ENCODE measurements at places on chromosomes 13 and 19.

GRCh38 chr13:46006688-46007452, 45.7 kb downstream of the ZC3H13 start:
- DNase-seq, result no peak

DNA sequence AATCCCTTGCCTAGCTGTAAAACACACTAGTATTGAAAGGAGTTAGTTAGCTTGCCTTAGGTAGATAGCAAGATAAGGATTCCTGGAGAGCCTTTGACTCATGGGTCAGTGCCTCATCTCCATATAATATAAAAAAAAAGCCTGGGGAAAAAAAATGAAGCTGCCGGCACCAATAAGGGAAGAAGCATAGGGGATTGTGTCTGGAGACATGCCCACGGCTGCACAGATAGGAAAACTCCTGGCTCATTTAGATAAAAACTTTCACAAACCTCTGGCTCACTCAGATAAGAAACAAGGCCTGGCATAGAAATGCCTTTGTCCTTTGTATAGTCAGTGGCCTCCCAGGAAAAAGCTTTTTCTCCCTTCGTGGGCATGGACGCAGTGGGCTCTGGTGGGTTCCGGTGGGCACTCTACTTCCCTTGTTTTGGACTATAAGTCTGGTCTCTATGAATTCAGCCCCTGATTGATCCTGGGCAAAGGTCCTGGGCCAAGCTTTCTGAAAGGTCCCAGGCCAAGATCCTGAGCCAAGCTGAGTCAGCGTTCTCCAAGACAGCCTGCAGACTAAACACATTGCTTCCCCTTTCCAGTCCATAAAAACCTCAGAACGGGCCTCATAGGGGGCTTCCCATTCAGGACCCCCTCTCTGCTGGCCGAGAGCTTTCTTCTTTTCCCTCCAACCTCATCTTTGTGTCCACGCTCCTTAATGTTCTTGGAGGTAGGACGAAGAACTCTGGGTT, 4.9 kb upstream of the OR7A17 start:
- no peak for DNase-seq

DNA sequence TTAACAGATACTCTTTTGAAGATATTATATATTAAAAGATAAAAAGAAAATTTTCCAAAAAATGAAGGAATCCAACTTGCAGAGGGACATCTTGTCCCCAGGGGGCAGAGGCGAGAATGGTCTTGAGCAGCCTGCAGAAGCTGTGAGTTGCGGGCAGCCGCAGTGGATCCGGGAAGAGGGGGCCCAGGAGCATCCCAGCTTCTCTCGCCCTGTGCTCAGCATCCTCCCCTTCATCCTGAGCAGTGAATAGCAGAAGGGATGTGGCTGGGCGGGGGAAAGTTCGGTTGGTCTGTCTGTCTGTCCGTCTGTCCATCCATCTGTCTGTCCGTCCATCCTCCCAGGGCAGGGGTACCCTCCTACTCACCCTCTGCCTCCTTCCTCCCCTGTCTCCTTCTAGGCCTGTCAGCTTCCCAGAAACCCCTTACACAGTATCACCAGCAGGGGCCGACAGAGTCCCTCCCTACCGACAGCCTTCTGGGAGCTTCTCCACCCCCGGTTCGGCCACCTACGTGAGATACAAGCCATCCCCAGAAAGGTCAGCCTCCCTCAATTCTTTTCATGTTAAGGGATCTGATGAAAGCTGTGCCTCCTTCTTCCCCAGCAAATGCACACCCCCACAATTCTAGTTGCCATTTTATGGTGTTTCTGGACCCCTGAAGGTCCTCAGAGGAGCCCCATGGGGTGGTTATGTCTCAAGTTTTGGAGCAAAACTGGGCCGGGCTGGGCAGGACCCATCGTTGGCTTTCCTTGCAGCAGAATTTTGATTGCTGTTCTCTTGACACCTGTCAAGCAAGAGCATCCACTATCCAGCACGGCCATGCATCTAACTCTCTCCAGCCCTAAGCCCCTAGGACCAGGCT, 81.6 kb downstream of the DPF1 start:
- DNase-seq, result peak; percentile 54

DNA sequence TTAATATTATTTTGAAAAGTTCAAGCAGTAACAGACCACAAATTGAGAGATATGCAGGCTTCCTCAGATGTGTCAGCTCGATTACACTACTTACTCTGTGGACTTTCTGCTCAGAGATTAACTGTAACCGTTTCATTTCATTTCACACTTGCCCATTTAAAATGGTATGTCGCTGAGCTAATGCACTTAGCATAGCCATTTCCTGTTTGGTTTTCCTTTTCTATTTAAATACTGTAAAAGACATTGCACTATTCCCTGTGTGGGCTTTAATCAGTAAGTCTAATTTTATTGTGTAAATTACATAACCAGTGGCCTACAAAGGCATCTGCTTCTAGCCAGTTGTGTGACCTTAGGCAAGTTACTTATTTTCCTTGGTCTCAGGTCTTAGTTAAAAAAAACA, 237.6 kb downstream of the LACC1 start:
- DNase-seq, result no peak

DNA sequence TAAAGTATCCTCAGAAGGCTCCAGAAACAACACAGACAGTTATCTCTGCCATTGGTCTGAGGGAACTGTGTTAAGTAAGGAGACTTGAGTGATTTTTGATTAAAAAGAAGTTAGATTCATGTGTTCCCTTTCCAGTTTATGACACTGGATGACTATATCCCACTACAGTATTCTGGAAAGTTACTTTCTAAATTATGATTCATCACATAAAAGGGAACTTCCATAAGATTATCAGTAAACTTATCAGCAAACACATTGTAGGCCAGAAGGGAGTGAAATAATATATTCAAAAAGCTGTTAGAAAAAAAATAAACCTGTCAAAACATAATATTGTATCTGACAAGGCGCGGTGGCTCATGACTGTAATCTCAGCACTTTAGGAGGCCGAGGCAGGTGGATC, 700.0 kb downstream of the SLITRK6 start:
- DNase-seq, result no peak

DNA sequence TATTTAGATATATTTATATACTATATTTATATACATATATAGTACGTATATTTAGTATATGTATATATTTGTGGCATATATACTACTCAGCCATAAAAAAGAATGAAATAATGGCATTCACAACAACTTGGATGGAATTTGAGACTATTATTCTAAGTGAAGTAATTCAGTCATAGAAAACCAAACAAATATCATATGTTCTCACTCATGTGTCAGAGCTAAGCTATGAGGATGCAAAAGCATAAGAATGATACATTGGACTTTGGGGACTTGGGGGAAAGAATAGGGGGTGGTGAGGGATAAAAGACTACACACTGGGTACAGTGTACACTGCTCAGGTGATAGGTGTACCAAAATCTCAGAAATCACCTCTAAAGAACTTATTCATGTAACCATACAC, 1015.7 kb downstream of the EFNB2 start:
- no peak for DNase-seq

GRCh38 chr13:94300401-94300800, 179.1 kb downstream of the DCT start:
- DNase-seq, result no peak

- no peak for DNase-seq
These were observed 56.9 kb upstream of the ZNF254 start for GRCh38 chr19:24029941-24030636.

- peak; percentile 71 for DNase-seq
These were observed 1.5 kb upstream of the FTL start for GRCh38 chr19:48963371-48964204.

DNA sequence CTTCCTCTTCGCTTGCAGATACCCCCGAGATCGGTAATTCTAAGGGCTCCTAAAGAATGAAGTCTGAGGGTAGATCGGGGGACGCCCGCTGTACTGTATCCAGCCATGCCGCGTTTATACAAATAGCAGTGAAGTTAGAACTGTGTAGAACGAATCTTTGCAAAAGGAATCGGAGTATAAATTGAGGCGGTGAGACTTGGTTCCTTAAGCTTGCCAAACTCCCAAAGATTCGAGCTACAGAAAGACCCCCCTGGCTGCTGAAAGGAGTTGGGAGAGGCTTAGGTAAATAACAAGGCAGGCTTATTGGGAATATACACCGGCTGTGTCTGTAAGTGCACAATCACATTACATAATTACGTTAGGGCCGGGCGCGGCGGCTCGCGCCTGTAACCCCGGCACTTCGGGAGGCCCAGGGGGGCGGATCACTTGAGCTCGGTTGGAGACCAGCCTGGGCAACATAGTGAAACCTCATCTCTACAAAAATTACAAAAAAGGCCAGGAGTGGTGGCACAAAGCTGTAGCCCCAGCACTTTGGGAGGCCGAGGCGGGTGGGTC, 12.2 kb downstream of the TMEM160 start:
- DNase-seq, result no peak

DNA sequence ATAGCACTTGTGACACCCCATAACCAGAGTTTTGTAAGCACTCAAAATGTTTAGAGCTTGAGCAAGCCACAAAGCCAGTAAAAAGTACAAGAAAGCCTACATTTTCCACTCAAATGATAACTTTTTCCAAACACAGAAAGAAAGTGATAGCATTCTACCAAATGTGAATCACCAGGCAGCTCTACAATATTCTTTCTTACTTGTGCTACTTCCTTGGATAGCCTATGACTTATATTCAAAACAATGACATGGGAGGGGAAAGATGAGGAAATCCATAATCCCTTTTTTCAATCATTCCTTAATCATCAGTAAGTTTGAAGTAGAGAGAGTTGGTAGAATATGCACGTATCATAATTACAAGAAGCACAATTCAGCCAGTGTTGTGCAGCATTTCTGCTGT, 650.8 kb upstream of the PCDH9 start:
- DNase-seq, result no peak

- DNase-seq, result no peak
These were observed 3.0 kb downstream of the ZNF557 start for GRCh38 chr19:7072541-7072940.

GRCh38 chr19:7917267-7918061, 2.7 kb upstream of the SNAPC2 start:
- DNase-seq, result no peak

GRCh38 chr13:44257796-44258195, 115.8 kb upstream of the SERP2 start:
- peak; percentile 8 for DNase-seq

DNA sequence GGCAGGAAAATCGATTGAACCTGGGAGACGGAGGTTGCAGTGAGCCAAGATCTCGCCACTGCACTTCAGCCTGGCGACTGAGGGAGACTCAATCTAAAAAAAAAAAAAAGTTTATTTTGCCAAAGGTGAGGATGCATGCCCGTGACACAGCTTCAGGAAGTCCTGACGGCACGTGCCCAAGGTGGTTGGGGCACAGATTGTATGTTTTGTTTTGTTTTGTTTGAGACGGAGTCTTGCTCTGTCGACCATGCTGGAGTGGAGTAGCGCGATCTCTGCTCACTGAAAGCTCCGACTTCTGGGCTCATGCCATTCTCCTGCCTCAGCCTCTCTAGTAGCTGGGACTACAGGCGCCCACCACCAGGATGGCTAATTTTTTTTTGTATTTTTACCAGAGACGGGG, 3.3 kb upstream of the ZNF552 start:
- no peak for DNase-seq

DNA sequence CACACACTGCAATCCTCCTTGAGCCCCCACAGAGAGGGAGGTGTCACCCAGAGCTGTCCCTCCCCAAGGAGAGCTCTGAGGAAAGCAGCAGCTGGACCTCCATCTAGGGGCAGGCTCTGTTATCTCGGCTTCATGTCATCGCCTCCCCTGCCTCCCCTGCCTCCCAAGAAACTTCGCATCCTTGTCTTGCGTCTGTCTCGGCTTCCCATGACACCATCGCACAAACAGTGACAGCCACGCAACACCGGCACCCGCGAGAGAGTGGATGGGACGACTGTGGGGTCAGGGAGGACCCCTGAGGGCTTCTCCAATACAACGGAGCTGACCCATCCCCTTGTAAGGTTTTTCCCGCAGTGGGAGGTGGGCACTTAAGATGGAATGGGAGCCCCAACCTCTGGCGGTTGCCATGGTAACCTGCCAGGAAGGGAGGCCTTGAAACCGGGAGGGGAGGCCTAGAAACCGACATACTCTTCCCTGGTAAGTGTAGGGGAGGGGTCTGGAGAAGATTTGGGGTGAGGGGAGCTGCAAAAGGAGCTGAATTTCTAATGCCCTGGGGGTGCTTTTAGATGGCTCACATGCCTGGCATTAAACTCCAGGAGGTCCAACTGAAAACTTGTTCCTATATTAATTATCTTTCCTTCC, 16.3 kb downstream of the TLE2 start:
- DNase-seq, result no peak

- DNase-seq, result no peak
These were observed 14.6 kb downstream of the C19orf12 start for GRCh38 chr19:29700498-29700897.

- no peak for DNase-seq
These were observed 39.9 kb upstream of the CEACAM8 start for GRCh38 chr19:42634409-42635232.

DNA sequence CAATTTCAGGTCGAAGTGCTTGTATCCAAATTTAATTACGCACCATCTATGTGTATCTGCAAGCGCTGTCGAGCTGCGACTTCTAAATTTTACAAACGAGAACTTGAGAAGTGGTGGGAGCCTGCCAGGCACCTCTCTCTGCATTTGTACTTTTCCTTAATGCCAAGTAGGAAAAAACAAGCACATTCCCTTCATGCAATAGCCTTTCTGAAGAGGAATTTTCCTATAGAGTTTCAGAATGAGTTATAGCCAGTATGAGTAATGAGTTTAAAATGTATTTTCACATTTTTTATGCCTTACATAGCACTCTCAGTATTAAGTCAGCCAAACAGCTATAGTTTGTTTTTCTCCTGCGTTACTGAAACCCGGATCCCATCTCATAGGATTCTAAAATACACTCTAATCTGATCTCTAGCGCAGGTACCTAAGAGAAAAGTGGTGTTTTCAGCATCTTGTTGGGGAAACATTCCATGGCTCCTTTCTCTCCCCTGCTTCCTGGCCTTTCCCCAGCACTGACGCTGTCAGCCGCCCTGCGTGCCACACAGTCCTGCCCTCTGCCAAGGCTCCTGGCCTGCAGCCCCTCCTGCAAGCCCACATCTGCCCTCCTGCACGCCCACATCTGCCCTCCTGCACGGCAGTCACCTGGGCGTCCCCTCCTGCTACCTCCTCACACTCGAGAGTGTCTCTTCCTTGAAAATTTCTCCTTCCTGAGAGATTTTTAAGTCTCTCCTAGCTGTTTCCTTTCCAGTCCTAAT, 526.9 kb downstream of the MYO16 start:
- DNase-seq, result no peak

DNA sequence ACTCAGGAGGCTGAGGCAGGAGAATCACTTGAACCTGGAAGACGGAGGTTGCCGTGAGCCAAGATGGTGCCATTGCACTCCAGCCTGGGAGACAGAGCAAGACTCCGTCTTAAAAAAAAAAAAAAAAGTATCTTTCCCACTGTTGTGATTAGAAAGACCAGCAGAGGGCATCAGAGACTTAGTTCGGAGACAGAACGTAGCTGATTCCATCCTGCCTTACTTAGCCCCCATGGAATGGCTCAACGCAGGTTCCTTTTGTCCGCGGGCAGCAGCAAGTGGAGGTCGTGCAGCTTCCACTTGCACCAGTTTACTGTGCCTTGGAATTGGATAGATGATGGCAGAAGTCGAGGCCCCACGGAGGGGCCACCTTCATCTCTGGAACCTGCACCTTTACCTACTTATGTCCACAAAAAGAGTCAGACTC, 8.1 kb downstream of the TIMM29 start:
- no peak for DNase-seq

Data from lower leg skin (tissue), 4 donors.